ENCODE measurements at places on chromosomes 11 and 22.

DNA sequence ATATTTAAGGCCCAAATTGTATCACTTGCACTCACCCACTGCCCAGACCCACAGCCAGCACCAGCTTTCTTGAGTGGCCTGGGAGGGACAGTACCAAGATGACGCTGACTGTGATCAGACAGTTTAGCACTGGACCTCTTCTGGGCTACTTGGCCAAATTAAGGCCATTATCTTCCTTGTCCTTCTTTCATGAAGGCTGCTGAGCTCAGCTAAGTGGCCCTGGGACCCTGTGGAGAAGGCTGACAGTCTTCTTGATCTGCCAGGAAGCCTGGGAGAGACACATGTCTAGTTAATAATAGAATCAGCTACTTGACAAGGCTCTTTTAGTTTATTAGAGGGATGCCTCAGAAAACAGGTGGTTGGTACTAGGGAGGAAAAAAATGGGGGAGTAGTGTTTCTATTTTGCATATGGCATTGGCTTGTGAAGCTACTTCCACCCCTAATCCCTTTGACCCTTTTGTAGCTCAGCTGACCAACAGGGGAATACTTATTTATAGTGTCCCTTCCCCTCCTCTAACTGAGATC lies 127.9 kb upstream of the NTM start:
- DNase-seq, result no peak

DNA sequence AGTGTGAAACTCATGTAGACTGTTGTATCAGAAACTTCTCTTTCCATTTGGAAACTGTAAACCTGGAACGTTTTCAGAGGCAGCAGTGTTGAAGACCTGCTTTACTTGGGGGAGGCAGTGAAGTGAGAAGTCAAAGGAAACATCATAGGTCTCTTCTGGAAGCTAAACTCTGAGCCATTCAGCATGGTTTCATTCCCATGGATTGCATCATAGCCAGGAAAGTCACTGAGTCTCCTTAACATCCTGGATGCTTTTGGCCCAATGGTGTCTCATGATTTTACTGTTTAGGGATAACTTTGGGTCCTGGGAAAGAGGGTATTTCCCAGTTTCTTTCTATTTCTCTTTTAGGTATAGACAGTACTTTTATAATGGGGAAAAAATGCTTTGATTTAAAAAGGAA lies 153.2 kb upstream of the E2F8 start:
- no peak for DNase-seq

DNA sequence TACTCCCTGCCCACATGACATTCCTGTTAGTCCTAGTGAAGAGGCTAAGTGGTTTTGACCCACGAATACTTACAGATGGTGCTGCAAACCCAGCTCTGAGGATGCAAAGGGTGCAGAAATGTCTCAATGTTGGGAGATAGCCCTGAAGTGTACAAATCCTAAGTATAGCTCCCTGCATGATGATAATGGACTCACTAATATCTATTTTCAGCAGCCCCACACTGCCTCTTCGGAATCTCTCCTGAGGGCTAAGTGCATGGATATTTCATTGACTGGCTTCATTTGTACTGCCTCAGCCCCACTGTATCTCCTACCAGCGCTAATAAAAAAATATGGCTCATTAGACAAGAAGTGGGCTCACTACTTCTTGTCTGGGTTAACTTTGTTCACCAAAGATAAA lies 114.5 kb downstream of the KIRREL3 start:
- DNase-seq, result no peak

DNA sequence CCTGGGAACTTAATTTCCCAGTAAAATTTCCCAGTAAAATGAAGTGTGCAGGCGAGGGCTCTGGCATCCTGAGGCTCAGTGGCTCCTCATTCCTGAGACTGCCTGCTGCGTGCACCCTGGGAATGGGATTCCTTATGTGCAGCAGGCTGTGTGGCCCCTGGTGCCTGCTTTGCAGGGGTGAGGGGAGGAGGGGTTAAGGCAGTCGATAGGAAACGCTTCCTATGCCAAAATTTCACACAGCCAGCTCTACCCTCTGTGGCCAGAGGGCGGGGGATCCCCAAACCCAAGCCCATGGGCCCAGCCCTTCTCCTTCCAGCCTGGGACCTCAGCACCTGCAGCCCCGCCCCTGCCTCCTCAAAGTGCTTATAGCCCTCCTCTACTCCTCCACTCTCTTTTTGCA lies 12.1 kb upstream of the BAIAP2L2 start:
- DNase-seq, result no peak

DNA sequence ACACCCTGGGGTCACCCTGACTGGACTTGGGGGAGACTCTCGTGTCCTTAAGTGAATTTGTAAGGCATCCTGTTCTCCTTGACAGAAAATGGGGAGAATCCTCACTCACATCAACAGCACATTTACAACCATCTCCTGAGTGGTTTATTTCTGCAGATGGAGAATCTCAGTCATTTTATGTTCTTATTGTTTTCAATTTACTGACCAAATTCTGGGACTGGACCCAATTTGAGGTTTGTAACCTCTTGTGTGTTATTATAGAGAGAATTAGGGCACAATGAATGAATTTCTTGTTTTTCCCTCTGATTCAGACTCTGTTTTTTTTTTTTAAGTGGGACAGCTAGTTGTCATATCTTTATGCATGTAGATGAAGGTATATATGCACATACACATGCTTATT lies 104.9 kb downstream of the ADAMTS15 start:
- no peak for DNase-seq

- no peak for DNase-seq
Measured at GRCh38 chr11:16148301-16148931, 207.9 kb downstream of the SOX6 start.

DNA sequence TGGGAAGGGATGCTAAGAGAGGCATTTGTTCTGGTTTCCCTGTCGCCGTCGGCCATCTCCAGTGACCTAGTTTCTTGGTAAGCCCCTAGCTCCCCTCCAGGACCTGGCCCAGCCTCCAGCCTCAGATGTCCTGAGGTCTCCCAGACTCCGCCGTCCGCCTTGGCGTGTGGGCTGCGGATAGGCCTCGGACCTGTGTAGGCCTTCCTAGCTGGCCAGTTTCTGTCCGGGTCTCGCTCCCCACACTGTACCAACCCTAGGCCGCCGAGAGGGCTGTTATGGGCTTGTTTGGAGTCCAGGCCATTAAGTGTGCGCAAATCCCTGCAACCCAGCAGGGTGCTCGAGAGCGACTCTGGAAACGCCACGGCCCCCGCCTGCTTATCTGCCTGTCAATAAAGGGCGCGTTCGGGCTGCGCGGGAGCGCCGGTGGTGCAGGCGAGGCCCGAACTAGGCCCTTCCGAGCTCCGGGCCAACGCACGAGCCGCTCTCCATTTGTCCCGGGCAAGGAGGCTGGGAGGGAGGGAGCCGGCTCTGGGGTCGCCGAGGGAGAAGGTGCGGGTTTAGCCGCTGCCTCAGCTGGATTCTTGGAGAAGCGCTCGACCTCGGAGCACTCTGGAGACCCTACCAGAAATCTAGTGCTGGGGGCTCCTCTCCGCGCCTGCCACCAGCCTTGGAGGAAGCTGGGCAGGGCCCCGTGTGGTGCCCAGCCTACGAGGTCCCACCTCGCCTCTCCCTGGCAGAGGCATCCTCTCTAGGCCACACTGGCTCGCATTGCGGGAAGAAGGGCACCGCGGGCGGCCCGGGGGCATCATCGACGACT lies 8.7 kb upstream of the PAX6 start:
- DNase-seq, result no peak

GRCh38 chr11:62959422-62959980 lies 25.3 kb downstream of the SLC22A6 start:
- no peak for DNase-seq

DNA sequence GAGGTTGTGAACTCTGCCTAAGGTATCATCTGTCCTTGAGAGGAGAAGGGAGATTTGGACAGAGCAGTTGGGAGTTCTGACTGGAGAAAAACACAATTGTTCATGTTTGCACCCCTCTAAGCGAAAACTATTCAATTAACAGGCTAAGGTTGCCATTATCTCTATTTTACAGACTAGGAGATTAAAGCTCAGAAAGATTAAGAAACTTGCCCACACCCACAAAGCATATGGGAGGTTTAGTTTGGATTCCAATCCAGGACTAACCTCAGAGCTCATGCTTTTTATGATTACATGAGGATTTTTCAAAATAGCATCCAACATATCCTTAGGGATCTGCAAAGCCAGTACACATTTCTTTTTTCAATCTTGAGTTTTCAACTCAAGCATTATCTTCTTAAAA lies 22.0 kb downstream of the GAB2 start:
- DNase-seq, result no peak

DNA sequence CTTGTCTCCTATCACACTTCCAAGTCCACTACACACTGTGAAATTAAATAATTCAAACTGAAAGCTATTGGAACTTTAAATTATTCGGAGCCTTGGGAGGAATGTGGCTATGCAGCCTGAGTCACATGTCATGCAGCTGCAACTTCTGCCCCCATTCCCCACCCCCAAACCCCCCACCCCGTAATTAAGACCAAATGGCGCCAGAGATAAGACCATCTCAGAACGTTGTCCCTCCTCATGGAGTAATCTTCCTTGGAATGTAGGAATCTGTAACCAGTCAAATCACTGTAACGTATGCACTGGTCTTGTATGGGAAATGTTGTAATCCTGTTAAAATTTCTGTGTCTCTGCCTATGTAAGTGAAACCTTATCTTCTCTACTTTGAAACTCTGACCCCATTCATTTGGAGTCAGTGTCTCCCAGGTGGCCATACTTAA lies 37.0 kb downstream of the GAB2 start:
- no peak for DNase-seq

Measured in T-helper 1 cell (primary cell).